Skin of body (tissue), 3 donors: ENCODE measurements at places on chromosomes 5 and 9. TPM values are rescaled to one million over a fixed set of nuclear protein-coding genes. Genes with fewer than 3 reads are reported as not detected.

Gene CCDC187
- 0.10 TPM for total RNA-seq

- DNase-seq: no peak
These were observed 5.8 kb upstream of the SNAPC3 start for GRCh38 chr9:15416880-15417279.

- DNase-seq: no peak
These were observed 235.1 kb downstream of the SPOCK1 start for GRCh38 chr5:137264041-137264440.

GRCh38 chr9:78601957-78602565 is 305.1 kb downstream of the PSAT1 start:
- no peak for DNase-seq

Gene C8G
- total RNA-seq: not detected

DNA sequence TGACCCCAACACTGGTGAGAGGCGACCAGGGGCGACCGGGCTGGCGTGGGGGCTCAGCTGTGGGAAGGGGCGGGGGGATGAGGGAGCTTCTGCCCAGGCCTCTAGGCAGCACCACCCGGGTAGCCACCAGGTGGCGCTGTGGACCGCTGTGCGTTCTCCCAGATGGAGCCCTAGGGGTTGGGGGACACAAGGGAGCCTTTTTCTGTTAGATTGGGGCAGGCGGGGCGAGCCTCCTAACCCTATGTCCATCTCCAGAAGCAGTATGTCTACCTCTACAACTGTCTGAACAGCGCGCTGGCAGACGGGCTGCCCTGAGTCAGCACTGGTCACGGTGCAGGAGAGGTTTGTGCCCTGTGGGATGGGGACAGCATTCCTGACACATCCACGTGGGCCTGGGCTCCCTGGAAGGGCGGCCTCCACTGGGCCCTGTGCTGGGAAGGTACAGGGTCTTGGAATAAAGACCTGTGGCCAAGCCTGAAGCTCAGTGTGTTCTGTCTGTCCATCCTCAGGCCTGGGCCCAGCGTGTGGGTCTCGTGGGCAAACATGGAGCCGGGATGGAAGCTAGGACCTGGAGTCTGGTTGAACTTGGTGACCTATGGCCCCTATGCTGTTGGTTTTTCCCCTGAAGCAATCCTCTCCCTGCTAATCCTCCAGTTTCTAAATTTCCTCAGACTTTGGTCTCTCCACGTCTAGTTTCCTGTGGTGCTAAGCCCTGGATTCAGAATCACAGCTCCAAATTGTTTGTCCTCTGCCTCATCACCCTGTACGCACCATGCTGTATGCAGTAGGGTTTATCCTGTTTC is 23.1 kb upstream of the SPTLC1 start:
- no peak for DNase-seq

DNA sequence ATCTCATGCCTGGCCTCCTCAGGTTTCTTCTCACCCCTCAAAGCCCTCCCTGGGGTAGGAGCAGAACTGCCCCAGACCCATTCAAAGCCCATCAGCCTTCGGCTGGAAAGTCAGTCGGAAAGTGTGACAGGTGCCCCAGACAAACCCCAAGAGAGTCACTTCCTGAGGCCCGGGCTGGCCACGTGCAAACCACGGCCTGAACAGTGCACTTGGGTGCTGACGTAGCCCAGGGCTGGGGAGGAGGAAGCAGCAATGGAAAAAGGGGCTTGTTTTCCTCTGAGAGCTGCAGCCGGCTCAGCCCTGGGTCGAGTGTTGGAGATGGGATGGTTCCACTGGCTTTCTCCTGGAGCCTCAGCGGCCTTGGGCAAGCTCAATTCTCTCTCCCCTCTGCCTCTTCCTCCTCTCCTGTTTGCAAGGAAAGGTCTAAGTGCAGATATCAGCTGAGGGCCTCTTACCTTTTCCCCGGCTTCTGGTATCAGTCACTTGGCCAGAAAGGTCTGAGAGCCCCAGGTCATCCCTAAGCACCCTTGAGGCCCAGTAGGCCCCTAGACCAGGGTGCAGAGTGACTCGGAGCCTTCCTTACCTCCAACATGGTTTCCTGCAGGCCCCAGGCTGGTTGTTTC is 5.9 kb upstream of the EGR1 start:
- DNase-seq: no peak

Gene KCNN2
- total RNA-seq: 3.5 TPM

Gene C9orf153
- 0.79 TPM for total RNA-seq

DNA sequence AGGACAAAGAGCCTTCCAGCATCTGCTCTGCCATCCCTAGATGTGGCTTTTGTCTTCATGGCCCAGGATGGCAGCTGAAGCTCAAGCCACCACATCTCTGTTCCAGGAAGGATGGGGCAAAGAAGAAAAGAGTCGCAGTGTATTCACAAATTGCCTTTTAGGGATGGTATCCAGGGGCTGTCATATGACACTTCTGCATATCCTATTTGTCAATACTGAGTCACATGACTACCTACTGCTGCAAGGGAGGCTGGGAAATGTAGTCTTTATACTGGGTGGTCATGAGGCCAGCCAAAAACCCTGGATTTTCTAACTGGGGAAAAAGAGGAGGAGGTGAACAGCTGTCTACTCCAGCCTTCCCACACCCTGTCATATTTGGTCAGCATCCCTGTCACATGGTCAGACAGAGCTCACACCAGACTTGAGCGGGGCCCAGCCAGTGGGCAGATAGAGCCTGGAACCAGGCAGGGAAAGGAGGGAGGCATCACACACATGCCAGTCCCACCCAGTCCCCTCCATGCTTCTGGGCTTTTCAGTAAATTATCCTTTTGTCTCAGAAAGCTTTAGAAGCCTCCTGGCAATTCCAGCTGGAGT is 52.0 kb downstream of the OLFM1 start:
- no peak for DNase-seq

Gene ACSL6
- 3.7 TPM for total RNA-seq

Gene PLPPR1
- total RNA-seq: 1.5 TPM

DNA sequence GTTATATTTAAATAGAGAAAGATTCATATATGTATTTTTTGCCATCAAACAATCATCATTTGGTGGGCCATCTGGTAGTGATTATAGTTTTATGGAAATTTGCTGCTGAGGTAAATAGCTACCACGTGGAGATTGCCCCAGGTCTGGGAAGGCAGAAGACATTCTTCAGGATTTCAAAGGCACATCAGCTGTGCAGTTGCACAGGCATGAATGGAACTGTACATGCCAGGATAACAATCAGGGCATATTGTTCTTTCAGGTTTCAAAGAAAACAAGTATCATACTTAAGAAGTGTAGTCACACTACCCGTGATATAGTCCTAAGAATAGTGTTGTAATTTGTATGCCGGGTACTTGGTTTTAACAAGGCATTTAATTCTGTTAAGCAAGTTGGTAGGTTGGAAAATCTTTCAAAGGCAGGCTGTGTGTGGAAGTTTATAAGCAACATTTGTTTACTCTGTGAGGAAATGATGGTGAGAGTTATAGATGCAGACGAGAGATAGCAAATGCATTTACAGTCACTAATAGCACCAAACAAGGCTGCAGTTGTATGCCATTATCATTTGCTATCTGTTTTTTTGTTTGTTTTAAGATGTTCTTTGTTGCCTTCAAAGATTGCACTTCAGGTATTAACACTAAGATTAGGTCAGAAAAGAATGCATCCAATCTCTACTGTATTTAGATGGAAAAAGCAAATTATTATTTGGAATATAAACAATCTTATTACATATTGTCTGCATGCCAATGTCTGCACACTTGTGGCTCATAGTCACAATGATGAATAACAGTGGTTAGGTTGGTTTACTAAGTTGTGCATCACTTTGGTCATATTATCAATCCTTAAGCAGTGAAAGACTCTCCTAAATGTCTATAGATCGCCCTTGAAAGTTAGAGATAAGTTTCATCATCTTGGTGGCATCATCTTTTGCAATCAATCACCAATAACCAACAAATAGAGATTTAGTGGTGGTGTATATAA is 55.3 kb downstream of the RPS23 start:
- no peak for DNase-seq

DNA sequence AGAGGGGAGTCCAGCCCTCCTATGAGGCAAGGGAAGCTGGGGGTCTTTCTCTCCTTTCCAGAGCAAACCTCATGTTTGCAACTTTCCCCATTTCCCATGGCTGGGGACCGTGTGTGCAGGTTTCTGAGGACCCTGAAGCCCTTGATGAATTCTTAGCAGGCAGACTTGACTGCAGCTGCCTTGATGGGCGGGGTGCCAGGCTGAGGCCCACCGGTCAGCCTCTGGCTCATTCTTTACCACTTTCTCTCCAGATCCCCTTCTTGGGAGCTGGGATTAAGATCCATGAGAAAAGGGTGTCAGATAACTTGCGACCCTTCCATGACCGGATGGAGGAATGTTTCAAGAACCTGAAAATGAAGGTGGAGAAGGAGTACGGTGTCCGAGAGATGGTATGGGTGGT is 30.0 kb upstream of the FOXI1 start:
- no peak for DNase-seq

- DNase-seq: no peak
These were observed 417.1 kb downstream of the CSNK1G3 start for GRCh38 chr5:123929055-123929474.

GRCh38 chr9:13078164-13078563 is 201.3 kb downstream of the MPDZ start:
- no peak for DNase-seq

- DNase-seq: no peak
These were observed 19.9 kb downstream of the SEMA4D start for GRCh38 chr9:89477811-89478630.

DNA sequence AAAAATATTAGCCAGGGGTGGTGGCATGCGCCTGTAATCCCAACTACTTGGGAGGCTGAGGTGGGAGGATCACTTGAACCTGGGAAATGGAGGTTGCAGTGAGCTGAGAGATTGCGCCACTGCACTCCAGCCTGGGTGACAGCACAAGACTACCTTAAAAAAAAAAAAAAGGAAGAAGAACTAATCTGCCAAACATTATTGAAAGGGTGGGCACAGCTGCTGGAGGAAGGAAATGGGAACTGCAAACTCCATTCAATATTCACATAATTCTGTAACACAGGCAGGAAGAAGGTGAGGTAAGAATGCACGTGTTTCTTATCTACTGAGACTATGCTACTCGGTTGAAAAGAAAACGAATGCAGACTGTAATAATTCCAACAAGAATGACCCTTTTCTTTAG is 121.1 kb upstream of the GNA14 start:
- DNase-seq: no peak

Gene SURF2
- total RNA-seq: 9.3 TPM

DNA sequence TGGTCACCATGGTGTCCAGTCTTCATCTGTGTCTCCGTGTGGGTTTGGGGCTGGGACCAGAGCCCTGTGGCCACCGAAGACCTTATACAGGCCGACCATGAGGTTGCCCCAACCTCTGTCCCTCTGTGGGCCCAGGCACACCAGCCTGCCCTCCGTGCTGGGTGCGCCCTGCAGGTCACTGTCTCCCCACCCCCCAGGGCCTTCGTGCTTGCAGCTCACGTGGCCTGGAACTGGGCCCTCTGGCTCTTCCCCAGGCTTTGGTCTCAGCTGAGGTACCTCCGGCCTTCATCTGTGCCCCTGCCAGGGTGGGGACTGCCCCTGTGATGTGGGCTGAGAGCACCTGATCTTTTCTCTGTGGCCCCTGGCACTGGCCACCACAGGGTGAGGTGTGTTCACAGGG is 92.1 kb downstream of the RXRA start:
- no peak for DNase-seq

Gene ELOVL7
- total RNA-seq: 12.9 TPM

DNA sequence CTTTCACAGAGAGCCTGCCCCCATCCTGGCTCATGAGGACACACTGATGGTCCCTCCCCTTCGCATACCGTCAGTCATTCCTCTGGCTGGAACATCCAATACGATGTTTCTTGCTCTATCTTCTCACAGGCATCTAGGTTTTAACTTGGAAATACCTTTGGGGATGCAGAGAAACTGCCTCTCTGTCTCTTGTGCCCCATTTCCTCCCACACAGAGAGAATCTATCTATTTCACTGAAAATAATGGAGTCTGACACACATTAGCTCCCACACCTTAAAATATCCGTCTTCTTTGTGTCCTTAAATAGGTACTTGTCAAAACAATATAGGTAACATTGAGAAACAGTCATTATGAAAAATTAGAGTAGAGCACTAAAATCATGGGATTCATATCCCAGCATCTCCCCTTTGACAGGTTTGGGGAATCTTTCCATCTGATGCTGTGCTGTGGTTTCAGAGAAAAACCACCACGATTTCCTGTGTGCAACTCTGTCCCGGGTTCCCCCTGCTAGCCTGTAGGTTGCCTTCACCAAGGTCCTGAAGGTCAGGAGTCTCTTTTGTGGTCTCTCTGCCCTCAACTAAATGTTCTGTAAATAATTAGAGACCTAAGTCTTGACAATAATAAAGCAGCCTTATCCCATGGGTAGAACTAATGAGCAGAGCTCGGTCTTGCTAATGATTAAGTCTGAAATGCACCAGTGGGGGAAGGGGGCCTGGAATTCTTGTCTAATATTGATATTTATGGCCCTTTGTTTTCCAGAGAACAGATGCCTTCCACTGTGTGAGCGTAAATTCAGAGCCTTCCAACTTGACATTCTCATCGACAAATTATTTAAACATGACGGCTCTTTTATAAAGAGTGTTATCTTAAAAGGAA is 371.0 kb downstream of the ICE1 start:
- no peak for DNase-seq
